Uterus (tissue), 4 donors: ENCODE measurements at places on chromosomes 3 and 15. TPM values are rescaled to one million over a fixed set of nuclear protein-coding genes. Genes with fewer than 3 reads are reported as not detected.

IDH3A gene
- total RNA-seq, result 78.7 TPM

DNA sequence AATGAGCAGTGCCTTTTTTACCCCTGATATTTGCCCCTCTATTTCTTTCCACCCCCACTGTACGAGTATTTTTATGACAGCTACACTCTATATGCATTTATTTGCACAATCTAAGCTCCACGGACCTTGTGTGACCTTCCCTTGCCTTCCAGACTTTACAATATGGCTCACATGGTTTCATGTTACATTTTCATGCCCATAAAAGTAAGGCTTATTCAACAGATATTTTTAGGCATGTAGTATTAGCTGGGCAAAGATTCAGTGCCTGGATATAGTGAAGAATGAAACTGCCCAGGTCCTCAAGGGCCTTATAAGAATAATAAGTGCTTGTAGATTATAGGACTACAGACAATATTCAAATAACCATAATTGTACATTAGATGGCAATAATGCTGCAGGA, 481.9 kb upstream of the CNTN4 start:
- no peaks in the 10 kb centered on the region for H3K36me3 ChIP-seq
- no peaks in the 10 kb centered on the region for H3K27me3 ChIP-seq
- no peaks in the 10 kb centered on the region for H3K4me1 ChIP-seq
- no peak overlapping the region for H3K27ac ChIP-seq
- no peak for DNase-seq
- H3K4me3 ChIP-seq, result no peak overlapping the region

- no peak overlapping the region for H3K4me3 ChIP-seq
- no peak for DNase-seq
- no peak overlapping the region for H3K27ac ChIP-seq
- no peaks in the 10 kb centered on the region for H3K4me1 ChIP-seq
- H3K36me3 ChIP-seq, result no peaks in the 10 kb centered on the region
Observed at GRCh38 chr3:184927796-184928315, 115.9 kb downstream of the VPS8 start.

DNA sequence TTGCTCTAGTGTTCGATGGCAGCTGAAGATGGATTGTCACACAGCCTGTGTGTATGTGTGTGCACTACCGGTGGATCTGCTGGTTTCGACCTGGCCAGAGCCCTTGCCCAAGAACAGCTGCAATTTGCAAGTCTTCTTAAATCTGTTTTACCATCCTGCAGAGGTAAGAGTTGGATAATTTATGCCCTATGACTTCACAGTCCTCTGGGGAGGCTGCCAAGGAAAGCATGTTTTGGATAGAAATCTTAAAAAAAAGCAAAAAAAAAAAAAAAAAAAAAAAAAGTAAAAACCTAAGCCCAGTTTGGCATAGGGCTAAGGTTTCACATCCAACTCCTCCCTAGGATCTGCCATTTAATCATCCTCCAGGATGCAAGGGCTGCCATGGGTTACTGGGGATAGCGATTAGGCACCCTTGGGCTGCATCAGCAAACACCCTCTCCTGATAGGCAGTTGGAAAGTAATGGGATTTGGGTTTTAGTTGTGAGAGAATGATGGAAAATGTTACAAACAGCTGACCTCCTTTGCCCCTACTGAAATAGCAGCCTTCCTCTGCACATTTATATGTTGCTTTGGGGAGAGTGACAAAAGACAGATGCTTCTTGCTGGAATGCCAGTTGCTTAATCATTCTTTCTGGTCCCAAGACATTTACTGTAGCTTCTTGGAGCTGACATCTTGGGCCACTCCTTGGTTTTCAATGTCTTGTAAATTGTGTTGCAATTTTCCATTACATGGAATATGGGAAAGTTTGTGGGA, 35.4 kb downstream of the CD200R1L start:
- H3K27me3 ChIP-seq, result no peaks in the 10 kb centered on the region
- no peaks in the 10 kb centered on the region for H3K36me3 ChIP-seq
- no peak overlapping the region for H3K4me3 ChIP-seq
- DNase-seq, result peak; percentile 72

GRCh38 chr3:44029100-44029499, 212.6 kb upstream of the TOPAZ1 start:
- H3K36me3 ChIP-seq, result no peaks in the 10 kb centered on the region
- no peaks in the 10 kb centered on the region for H3K4me1 ChIP-seq
- no peaks in the 10 kb centered on the region for H3K27me3 ChIP-seq
- no peak overlapping the region for H3K27ac ChIP-seq

- DNase-seq, result no peak
- no peaks in the 10 kb centered on the region for H3K36me3 ChIP-seq
- no peaks in the 10 kb centered on the region for H3K27me3 ChIP-seq
- no peaks in the 10 kb centered on the region for H3K4me1 ChIP-seq
Observed at GRCh38 chr3:169836942-169837275, 24.2 kb upstream of the LRRC34 start.

DNA sequence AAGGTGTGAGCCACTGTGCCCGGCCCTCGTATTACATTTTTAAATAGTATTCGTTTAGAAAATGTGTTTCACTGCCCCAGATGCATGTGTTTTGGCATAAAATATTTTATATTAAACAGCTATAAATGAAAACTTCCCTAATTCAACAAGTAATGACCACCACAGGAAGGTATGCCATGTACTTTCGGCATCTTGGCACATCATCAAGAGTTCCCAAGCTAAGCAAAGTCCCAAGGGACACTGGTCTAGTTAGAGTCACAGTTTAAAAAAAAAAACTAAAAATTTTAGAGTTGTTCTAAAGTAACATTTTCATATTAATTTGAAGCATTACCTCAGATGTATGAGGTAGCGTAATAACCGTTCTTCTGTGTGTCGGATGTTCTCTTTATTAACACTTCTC, 15.6 kb upstream of the ARPP19 start:
- DNase-seq, result no peak
- no peak overlapping the region for H3K27ac ChIP-seq
- H3K27me3 ChIP-seq, result no peaks in the 10 kb centered on the region
- no peak overlapping the region for H3K4me3 ChIP-seq
- H3K36me3 ChIP-seq, result no peaks in the 10 kb centered on the region
- no peaks in the 10 kb centered on the region for H3K4me1 ChIP-seq

DNA sequence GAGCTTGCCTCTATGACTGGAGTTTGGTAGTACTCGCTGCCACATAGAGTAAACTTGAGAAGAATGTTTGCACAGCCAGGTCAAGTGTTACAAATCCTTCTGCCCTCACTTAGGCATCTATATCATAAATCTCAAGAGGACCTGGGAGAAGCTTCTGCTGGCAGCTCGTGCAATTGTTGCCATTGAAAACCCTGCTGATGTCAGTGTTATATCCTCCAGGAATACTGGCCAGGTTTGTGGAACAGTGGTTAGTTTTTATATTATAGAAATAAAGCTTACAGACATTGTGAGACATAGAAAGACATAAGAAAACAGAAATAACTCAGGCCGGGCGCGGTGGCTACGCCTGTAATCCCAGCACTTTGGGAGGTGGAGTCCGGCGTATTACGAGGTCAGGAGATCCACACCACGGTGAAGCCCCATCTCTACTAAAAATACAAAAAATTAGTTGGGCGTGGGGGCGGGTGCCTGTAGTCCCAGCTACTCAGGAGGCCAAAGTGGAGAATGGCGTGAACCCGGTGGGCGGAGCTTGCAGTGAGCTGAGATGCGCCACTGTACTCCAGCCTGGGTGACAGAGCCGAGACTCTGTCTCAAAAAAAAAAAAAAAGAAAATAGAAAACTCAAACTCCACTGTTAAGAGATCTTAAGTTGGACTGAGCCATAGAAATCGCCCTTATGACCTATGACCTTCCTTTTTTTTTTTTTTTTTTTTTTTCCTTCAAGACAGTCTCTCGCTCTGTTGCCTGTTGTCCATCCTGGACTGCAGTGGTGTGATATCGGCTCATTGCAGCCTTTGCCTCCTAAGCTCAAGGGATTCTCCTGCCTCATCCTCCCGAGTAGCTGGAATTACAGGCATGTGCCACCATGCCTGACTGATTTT, 2.2 kb downstream of the RPSA start:
- no peaks in the 10 kb centered on the region for H3K36me3 ChIP-seq
- no peak overlapping the region for H3K4me3 ChIP-seq
- H3K4me1 ChIP-seq, result peaks cover 5% of the 10 kb centered on the region
- no peak overlapping the region for H3K27ac ChIP-seq

- H3K4me1 ChIP-seq, result no peaks in the 10 kb centered on the region
- no peaks in the 10 kb centered on the region for H3K27me3 ChIP-seq
- H3K4me3 ChIP-seq, result no peak overlapping the region
- H3K27ac ChIP-seq, result no peak overlapping the region
Observed at GRCh38 chr3:134590766-134591165, 60.1 kb downstream of the KY start.

GRCh38 chr15:78197632-78198031, 36.7 kb downstream of the ACSBG1 start:
- DNase-seq, result no peak
- H3K36me3 ChIP-seq, result no peaks in the 10 kb centered on the region
- no peaks in the 10 kb centered on the region for H3K27me3 ChIP-seq
- H3K4me3 ChIP-seq, result no peak overlapping the region
